ENCODE measurements at places on chromosomes 2 and 18.
A peak's percentile ranks its signal among the peaks of the same experiment; 100 is the strongest.

- DNase-seq = no peak
Observed at GRCh38 chr2:55862673-55863390, 60.8 kb downstream of the EFEMP1 start.

DNA sequence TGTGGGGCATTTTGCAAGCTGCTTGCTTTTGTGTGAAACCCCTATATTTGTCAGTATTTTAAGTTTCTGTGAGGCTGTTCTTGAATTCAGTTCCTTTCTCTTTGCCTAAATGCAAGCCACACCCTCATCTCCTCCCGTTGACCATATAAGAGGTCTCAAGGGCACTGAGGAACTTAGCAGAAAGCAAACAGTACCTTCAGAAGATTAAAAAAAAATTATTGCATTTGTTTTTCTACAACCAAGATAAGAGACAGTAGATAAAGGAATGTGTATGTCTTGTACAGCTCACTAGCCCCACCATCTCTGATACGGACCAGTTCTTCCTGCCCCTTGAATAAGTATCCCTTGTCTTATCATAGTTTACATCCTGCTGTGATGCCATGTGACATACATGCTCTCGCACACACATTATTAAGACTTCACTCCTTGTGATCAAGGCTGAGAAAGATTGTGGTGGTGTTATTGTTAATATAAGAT lies 64.2 kb downstream of the NPAS2 start:
- DNase-seq = no peak

- peak; percentile 91 for DNase-seq
Observed at GRCh38 chr18:50819728-50820378, at the start of gene MRO. MRO (minus strand) TSS chr18:50820016; CDS start chr18:50809400, 10,616 bp downstream.

GRCh38 chr2:170224692-170225294 lies 46.8 kb downstream of the MYO3B start:
- DNase-seq = no peak

DNA sequence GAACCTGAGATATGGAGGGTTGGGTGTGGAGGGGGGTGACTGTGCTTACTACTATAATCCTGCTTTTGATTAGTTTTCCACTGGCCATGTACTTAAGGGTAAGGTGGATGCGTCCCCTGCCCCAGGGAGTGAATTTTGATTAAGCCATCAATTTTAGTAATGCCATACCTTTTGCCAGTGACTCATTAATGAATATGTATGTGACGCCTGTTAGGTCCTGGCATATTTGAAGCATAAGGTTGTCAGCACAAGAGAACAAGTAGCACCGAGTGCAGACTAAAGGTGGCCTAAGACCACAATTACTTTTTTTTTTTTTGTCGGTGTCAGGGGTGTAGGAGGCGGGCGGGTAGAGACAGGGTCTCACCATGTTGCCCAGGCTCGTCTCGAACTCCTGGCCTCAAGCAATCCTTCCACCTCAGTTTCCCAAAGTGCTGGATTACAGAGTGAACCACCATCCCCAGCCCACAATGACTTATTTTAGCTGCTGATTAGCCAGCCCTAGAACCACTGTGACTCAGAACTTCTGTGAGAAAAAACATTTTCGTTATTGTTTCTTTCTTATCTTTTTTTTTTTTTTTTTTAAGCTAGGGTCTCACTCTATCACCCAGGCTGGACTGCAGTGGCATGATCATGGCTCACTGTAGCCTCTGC lies 7.0 kb downstream of the TANC1 start:
- no peak for DNase-seq

All from H1 (cell line).